Hair follicular keratinocyte (primary cell): ENCODE measurements at places on chromosomes 5 and 9. TPM values are rescaled to one million over a fixed set of nuclear protein-coding genes. Genes with fewer than 3 reads are reported as not detected.

Gene PDZD2
- 3.0 and 5.1 TPM in 2 replicates for total RNA-seq

Gene PCDH12
- total RNA-seq: 0.04 and 0.16 TPM in 2 replicates

Gene TMEM174
- total RNA-seq: not detected in 2 replicates

Gene DRD1
- total RNA-seq: not detected in 2 replicates

Gene N4BP3
- 5.3 and 6.1 TPM in 2 replicates for total RNA-seq

Gene OCLN
- total RNA-seq: 1.6 and 2.8 TPM in 2 replicates

Gene ANKRD34B
- not detected in 2 replicates for total RNA-seq

Gene LRRC19
- 0.23 TPM in 1 of 2 replicates, not detected in the other for total RNA-seq

Gene GFRA3
- total RNA-seq: not detected in 2 replicates

Gene SLC27A6
- 1.5 TPM in 2 replicates for total RNA-seq

Gene DNAH5
- 0.23 and 0.38 TPM in 2 replicates for total RNA-seq

Gene PCDHB7
- total RNA-seq: not detected in 2 replicates

Gene PCDHA4
- not detected in 2 replicates for total RNA-seq

Gene ZFP2
- 0.23 TPM in 1 of 2 replicates, not detected in the other for total RNA-seq

Gene STPG3
- total RNA-seq: not detected in 2 replicates

Gene SLC36A3
- not detected in 2 replicates for total RNA-seq

Gene FCN1
- total RNA-seq: not detected in 2 replicates

Gene SHISAL2B
- not detected in 2 replicates for total RNA-seq
